ENCODE measurements at places on chromosomes 11 and 22. TPM values are rescaled to one million over a fixed set of nuclear protein-coding genes. Genes with fewer than 3 reads are reported as not detected.

HTR3A gene
- not detected for total RNA-seq

FAT3 gene
- total RNA-seq, result 0.03 TPM

RNF141 gene
- total RNA-seq, result 37.9 TPM

LRRC10B gene
- total RNA-seq, result 0.60 TPM

ESAM gene
- 43.1 TPM for total RNA-seq

TUBA8 gene
- total RNA-seq, result 243 TPM
